ENCODE measurements at places on chromosomes 4 and X. TPM values are rescaled to one million over a fixed set of nuclear protein-coding genes. Genes with fewer than 3 reads are reported as not detected.

Gene EGFL6
- total RNA-seq: 18.7 TPM

Gene CPLX1
- total RNA-seq: 0.14 TPM

Gene TMEM144
- total RNA-seq: not detected

Gene POU3F4
- total RNA-seq: not detected

Data from activated CD8-positive, alpha-beta memory T cell treated with anti-CD3 and anti-CD28 coated beads, Interleukin-2, amount 10 ng/mL, durations not matched to agents 7 days and 5 days (primary cell).